T-helper 17 cell (primary cell): ENCODE measurements at places on chromosomes 6 and 20.

DNA sequence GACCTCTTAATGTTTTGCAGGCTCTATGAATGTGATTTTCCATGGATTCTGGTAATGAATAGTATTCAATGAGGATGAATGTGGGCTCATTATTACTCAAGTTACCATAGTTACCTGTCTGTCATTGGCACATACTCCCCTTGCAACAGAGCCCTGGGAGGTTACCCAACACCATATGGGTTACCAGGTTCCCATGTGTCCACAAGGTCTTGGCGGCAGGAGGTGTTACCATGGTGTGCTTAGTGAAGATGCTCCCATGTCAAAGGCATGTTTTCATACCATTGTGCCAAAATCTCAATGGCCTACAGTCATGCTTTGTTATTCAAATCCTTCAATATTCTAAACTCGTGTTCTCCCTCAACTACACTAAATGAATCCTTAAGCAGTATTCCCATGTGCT lies 232.5 kb downstream of the HDGFL1 start:
- no peak overlapping the region for H3K27ac ChIP-seq
- H3K4me3 ChIP-seq = no peak overlapping the region
- DNase-seq = no peak
- H3K4me1 ChIP-seq = no peaks in the 10 kb centered on the region
- H3K27me3 ChIP-seq = no peaks in the 10 kb centered on the region

DNA sequence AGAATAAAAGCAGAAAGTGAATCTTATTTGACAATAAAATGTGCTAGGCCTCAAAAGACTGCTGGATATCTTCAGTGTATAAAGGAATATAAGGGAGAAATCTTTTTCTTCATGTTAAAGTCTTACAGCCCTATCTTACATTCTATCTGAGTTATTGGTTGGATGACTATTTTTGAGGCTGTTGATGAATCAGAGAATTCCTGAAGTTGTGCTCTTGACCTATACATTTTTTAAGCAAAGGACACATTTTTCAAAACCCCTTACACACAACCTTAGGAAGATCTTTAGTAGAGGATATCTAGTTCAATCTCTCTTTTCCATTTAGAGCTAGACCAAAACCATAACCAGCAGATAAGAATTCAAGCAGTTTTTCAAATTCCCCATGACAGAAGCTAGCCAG lies 10.9 kb upstream of the CGA start:
- peaks cover 5% of the 10 kb centered on the region for H3K36me3 ChIP-seq
- no peaks in the 10 kb centered on the region for H3K4me1 ChIP-seq
- no peak overlapping the region for H3K4me3 ChIP-seq
- no peak overlapping the region for H3K27ac ChIP-seq
- no peak for DNase-seq

GRCh38 chr6:143802833-143803565 lies 40.1 kb upstream of the LTV1 start:
- H3K36me3 ChIP-seq = peaks cover 3% of the 10 kb centered on the region
- no peak overlapping the region for H3K27ac ChIP-seq
- no peak overlapping the region for H3K4me3 ChIP-seq
- H3K27me3 ChIP-seq = no peaks in the 10 kb centered on the region
- no peak for DNase-seq

DNA sequence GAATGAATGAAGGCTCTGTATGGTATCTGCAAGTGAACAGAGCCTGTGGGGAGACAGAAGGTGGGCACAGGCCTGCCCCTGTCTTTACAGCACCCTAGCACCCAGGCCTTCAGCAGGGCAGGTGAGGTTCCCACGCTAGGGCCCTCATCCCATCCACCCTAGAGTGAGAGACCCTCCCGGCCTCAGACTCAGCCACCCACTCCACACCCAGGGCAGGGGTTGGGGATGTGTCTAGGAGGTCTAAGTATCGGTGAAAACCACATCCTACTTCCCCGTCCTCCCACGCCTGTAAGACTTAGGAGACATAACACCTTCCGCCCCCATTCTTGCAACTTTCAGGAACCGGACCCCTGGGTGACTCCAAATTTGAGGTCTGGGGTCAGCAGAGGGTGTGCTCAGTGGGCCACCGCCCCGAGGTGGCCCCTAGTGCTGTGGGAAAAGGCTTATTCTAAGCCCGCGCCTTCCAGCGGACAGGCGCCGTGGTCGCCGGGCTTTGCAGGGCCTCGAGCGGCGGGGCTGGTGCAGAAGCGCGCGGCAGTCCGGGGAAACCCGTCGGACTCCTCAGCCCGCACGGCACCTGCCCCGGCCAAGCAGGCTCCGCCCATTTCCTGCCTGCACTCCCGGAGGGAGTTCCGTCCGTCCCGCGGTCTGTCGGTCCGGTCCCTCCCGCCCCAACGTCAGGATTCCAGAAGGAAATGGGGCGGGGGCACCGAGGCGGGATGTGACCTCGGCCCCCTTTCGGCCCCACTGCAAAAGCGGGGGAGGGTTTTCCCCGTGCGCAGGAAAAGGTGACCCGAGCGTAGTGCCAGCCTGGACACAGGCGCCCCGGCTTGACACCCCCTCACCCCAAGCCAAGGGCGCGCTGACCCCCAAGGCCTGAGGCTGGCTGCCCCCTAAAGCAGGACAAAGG lies 868 bp downstream of the SAMD10 start:
- no peaks in the 10 kb centered on the region for H3K27me3 ChIP-seq
- H3K4me3 ChIP-seq = peak overlapping the region; percentile 96
- DNase-seq = peak; percentile 38
- peaks cover 9% of the 10 kb centered on the region for H3K36me3 ChIP-seq

DNA sequence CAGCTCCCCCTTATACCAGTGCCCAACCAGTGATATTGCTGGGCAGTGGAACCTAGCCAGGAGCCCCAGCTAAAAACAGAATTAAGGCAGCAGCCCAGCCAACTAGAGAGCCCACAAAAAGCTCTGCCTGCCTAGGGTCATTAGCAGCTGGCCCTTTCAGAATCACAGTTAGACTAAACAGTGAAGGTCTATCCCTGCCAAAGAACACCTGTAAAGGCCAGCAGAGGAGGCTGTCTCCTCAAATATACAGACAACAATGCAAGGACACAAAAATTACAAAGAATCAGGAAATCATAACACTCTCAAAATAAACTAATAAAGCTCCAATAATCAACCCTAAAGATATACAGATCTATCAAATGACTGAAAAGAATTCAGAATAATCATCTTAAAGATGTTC lies 77.8 kb upstream of the HTR1E start:
- H3K4me3 ChIP-seq = no peak overlapping the region
- no peaks in the 10 kb centered on the region for H3K36me3 ChIP-seq
- DNase-seq = no peak
- H3K4me1 ChIP-seq = no peaks in the 10 kb centered on the region
- H3K27ac ChIP-seq = no peak overlapping the region
